Cardiac muscle cell (in vitro differentiated cells and primary cell): ENCODE measurements at places on chromosomes 2 and 18. TPM values are rescaled to one million over a fixed set of nuclear protein-coding genes. Genes with fewer than 3 reads are reported as not detected.

LYPD6 gene
- total RNA-seq, result 7.6 and 10.7 TPM in 2 replicates

L3MBTL4 gene
- 5.8 and 7.7 TPM in 2 replicates for total RNA-seq

GTF2A1L gene
- total RNA-seq, result 1.4 and 1.9 TPM in 2 replicates

PLEK gene
- not detected in 2 replicates for total RNA-seq

CYP20A1 gene
- 7.1 and 9.7 TPM in 2 replicates for total RNA-seq

SFTPB gene
- total RNA-seq, result not detected in 2 replicates

- H3K27ac ChIP-seq, result no peak overlapping the region
- peaks cover 16% of the 10 kb centered on the region for H3K4me1 ChIP-seq
- no peak for DNase-seq
- peaks cover 29% of the 10 kb centered on the region for H3K36me3 ChIP-seq
- no peak overlapping the region for H3K4me3 ChIP-seq
Measured at GRCh38 chr18:58723810-58724602, 52.7 kb downstream of the MALT1 start.

GRCh38 chr2:175403599-175404221 lies 222.2 kb upstream of the ATP5MC3 start:
- no peak overlapping the region for H3K27ac ChIP-seq
- no peaks in the 10 kb centered on the region for H3K36me3 ChIP-seq
- DNase-seq, result no peak
- H3K27me3 ChIP-seq, result no peaks in the 10 kb centered on the region
- H3K4me3 ChIP-seq, result no peak overlapping the region

GRCh38 chr2:19617257-19617848 lies 258.9 kb upstream of the OSR1 start:
- H3K27ac ChIP-seq, result no peak overlapping the region
- H3K27me3 ChIP-seq, result no peaks in the 10 kb centered on the region
- H3K36me3 ChIP-seq, result no peaks in the 10 kb centered on the region
- DNase-seq, result no peak

GRCh38 chr2:49002750-49003149 lies 151.6 kb downstream of the FSHR start:
- H3K4me3 ChIP-seq, result no peak overlapping the region
- H3K36me3 ChIP-seq, result no peaks in the 10 kb centered on the region
- H3K27ac ChIP-seq, result no peak overlapping the region
- no peaks in the 10 kb centered on the region for H3K4me1 ChIP-seq

DNA sequence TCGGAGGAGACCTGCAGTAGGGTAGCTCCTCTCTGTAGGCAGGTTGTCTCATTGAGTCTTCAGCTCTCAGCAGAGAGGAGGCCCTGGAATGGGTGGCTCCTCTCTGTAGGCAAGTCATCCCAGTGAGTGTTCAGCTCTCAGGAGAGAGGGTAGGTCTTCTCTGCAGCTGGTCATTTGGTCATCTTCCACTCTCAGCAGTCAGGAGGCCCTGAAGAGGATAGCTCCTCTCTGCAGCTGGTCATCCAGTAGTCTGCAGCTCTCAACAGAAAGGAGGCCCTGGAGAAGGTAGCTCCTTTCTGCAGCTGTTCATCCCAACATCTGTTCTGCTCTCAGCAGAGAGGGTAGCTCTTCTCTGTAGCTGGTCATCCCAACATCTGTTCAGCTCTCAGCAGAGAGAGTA lies 26.0 kb upstream of the RUFY4 start:
- H3K27me3 ChIP-seq, result peaks cover 43% of the 10 kb centered on the region
- DNase-seq, result no peak
- no peak overlapping the region for H3K4me3 ChIP-seq
- H3K36me3 ChIP-seq, result no peaks in the 10 kb centered on the region
- H3K4me1 ChIP-seq, result no peaks in the 10 kb centered on the region

GRCh38 chr2:148298196-148298595 lies 277.3 kb downstream of the MBD5 start:
- no peaks in the 10 kb centered on the region for H3K36me3 ChIP-seq
- H3K27me3 ChIP-seq, result no peaks in the 10 kb centered on the region
- peaks cover 5% of the 10 kb centered on the region for H3K4me1 ChIP-seq

GRCh38 chr2:196230061-196230854 lies 58.9 kb upstream of the STK17B start:
- no peak overlapping the region for H3K4me3 ChIP-seq
- no peaks in the 10 kb centered on the region for H3K4me1 ChIP-seq
- H3K27me3 ChIP-seq, result no peaks in the 10 kb centered on the region

DNA sequence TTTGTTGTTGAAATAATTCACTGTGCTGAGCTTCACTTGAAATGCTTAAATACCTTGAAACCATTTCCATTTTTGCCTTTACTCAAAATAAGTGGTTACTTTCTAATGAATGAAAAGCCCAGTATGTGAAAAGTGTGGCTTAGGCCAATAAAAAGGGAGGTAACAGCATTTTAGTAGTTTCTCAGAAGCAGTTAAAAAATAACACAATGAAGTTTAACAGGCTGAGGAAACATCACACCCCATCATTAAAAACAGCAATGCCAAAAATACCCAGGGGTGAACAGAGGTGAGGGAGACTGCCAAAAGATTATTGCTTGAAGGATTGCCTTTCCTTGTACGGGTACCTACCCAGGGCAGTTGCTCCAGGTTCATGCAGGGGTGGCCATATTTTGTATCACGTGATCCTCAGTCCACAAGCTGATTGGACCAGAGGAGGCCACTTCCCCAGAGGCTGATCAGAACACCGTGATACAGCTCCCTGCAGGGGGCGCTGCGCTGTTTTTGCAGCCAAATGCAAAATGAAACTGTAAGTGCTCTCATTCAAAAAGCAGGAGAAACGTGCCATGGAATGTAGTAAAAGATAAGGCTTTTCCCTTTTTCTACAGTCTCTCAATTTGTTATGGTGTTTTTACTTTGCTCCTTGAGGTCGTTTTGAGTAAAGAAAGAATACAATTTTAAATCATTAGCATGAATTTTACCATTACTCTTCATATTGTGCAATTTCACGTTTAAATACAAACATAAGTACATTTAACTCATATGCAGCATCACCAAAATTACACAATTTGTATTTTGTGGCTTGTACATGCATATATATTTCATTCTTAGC lies 70.2 kb upstream of the SH3BP4 start:
- no peaks in the 10 kb centered on the region for H3K27me3 ChIP-seq
- peaks cover 13% of the 10 kb centered on the region for H3K4me1 ChIP-seq
- DNase-seq, result peak; percentile 97
- peak overlapping the region; percentile 5 for H3K27ac ChIP-seq

DNA sequence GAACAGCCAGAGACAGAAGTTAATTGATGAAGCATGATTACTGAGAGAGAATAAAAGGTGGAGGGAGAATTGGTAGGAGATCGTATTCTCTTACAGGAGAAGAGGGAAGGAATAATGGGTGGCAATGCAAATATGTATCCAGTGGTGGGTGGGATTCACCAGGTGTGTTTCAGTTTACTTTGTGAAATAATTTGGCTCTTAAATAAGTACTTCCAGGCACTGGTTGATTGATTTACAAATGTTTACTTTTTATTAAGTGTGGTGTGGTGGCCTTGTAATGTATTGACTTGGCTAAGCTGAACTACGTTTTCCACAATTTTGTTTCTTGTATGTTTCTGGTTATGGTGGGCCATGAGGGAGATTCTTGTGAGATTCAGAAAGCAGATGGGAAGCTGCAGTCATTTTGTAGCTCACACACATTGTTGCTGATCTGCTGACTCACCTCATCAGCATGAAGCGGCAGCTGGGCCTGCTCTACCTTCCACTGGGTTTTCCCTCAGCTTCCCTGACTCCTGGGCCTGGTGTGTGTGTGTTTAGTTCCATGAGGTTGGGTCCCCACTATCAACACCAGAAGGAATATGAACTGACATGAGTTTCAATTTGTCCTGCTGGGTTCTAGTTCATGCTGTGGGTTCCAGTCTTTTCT lies 32.6 kb downstream of the MYL12B start:
- no peaks in the 10 kb centered on the region for H3K36me3 ChIP-seq
- H3K4me3 ChIP-seq, result no peak overlapping the region
- H3K27ac ChIP-seq, result no peak overlapping the region
- DNase-seq, result no peak

GRCh38 chr2:98869272-98869641 lies 66.8 kb downstream of the CRACDL start:
- H3K27me3 ChIP-seq, result no peaks in the 10 kb centered on the region
- no peaks in the 10 kb centered on the region for H3K36me3 ChIP-seq
- H3K4me1 ChIP-seq, result no peaks in the 10 kb centered on the region
- no peak overlapping the region for H3K4me3 ChIP-seq

DNA sequence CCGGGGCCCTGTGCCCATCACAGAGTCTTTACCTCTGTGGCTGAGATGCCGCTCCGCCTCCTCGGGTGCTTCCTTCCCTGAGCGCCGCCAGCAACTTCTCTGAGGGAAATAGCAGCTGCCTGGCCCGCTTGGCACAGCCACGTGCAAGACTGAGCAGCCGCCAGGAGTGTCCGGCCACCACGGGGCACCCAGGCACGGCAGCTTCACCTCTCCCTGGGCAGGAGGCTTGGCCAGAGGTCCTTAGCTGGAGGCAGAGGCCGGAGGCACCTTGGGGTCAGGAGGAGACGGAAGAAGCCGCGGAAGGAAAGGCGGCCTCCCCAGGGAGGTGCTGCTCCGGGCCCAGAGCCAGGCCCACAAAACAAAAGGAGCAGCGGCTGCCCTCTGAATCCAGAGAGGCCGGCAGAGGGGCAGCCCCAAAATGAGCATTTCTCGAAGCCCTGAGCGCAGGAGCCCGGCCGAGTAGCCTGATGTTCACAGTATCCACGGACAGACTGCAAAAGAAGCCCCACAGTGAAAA lies 6.0 kb upstream of the LIMS2 start:
- no peak for DNase-seq
- H3K36me3 ChIP-seq, result no peaks in the 10 kb centered on the region
- H3K27ac ChIP-seq, result no peak overlapping the region
- peaks cover 6% of the 10 kb centered on the region for H3K4me1 ChIP-seq
- H3K4me3 ChIP-seq, result no peak overlapping the region

GRCh38 chr2:187774551-187775071 lies 220.4 kb upstream of the TFPI start:
- peak; percentile 20 for DNase-seq
- H3K27ac ChIP-seq, result no peak overlapping the region
- no peaks in the 10 kb centered on the region for H3K4me1 ChIP-seq
- no peaks in the 10 kb centered on the region for H3K27me3 ChIP-seq

- no peaks in the 10 kb centered on the region for H3K36me3 ChIP-seq
- no peak for DNase-seq
- peak overlapping the region; percentile 97 for H3K27ac ChIP-seq
Measured at GRCh38 chr2:213187386-213187785, 36.0 kb upstream of the IKZF2 start.

DNA sequence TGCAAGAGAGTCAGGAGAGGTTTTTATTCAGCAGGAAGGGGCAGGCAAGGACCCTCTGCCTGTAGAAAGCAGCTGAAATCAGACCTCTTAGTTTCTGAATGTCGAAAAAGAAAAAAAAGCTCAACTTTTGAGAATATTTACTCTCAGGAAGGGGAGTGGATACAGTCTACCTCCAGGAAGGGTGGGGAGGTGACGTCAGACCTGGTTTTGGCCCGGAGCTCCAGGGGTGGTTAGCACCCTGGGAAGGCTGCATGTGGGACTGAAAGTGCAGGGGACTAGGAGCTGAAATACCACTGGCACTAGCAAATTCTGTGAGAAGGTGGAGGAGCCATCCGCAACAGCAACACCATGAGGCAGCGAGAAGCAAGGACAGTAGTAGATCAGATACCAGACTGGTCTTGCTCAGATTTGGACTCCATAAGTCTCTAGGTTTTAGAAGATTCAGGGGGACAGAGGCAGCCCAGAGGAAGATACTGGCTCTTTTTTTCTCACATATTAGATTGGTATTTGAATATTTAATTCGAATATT lies 19.8 kb downstream of the MC2R start:
- no peaks in the 10 kb centered on the region for H3K36me3 ChIP-seq
- no peaks in the 10 kb centered on the region for H3K4me1 ChIP-seq
- H3K27ac ChIP-seq, result no peak overlapping the region
- H3K4me3 ChIP-seq, result no peak overlapping the region
- DNase-seq, result no peak

GRCh38 chr2:127067620-127068350 lies 39.2 kb downstream of the BIN1 start:
- no peaks in the 10 kb centered on the region for H3K36me3 ChIP-seq
- H3K27ac ChIP-seq, result no peak overlapping the region
- H3K27me3 ChIP-seq, result peaks cover 8% of the 10 kb centered on the region
- no peak overlapping the region for H3K4me3 ChIP-seq
- H3K4me1 ChIP-seq, result no peaks in the 10 kb centered on the region
- peak; percentile 73 for DNase-seq

GRCh38 chr2:161842736-161843433 lies 218.7 kb downstream of the SLC4A10 start:
- H3K36me3 ChIP-seq, result no peaks in the 10 kb centered on the region
- H3K4me1 ChIP-seq, result no peaks in the 10 kb centered on the region
- no peak for DNase-seq
- H3K27me3 ChIP-seq, result no peaks in the 10 kb centered on the region

DNA sequence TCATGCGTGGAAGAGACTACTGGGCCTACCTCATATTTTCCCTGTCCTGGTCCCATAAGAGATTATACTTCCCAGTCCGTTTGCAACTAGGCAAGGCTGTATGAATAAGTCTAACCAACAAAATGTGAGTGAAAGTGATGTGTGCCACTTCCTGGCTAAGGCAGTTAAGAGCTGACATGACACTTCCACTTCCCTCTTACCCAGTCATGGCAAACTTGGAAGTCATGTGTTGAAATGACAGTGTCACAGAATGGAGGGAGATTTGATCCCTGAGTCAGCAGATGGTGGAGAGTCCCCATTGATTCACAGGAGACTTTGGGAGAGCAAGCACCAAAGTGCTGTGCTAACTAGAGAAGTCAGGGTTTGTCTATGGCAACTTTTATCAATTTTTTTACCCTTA lies 36.4 kb downstream of the TACR1 start:
- no peak overlapping the region for H3K27ac ChIP-seq
- H3K36me3 ChIP-seq, result no peaks in the 10 kb centered on the region
- no peaks in the 10 kb centered on the region for H3K27me3 ChIP-seq
- H3K4me1 ChIP-seq, result no peaks in the 10 kb centered on the region

GRCh38 chr18:43180814-43181213 lies 65.3 kb upstream of the RIT2 start:
- H3K27me3 ChIP-seq, result no peaks in the 10 kb centered on the region
- DNase-seq, result no peak
- peaks cover 16% of the 10 kb centered on the region for H3K4me1 ChIP-seq
- no peak overlapping the region for H3K27ac ChIP-seq
- H3K36me3 ChIP-seq, result no peaks in the 10 kb centered on the region

DNA sequence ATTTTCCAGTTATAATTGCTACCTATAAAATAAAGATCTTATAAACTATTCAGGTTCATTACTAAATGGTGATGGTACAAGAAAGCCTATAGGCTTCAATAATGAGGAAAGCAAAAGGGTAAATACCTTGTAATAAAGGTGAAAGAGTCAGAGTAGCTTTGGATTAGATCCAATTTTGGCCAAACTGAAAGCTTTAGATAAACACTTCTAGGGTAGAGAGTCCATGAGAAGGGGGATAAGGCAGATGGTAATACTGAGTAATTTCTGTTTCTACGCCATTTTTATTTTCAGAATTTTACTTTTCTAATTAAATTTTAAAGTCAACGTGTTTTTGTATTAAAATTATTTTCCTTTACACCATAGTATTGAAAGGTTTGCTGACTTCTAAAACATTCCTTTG lies 9.4 kb downstream of the CASP8 start:
- H3K4me1 ChIP-seq, result no peaks in the 10 kb centered on the region
- H3K4me3 ChIP-seq, result no peak overlapping the region
- H3K27ac ChIP-seq, result no peak overlapping the region
- H3K27me3 ChIP-seq, result no peaks in the 10 kb centered on the region
- no peak for DNase-seq
